ENCODE measurements at places on chromosomes 4 and X.

DNA sequence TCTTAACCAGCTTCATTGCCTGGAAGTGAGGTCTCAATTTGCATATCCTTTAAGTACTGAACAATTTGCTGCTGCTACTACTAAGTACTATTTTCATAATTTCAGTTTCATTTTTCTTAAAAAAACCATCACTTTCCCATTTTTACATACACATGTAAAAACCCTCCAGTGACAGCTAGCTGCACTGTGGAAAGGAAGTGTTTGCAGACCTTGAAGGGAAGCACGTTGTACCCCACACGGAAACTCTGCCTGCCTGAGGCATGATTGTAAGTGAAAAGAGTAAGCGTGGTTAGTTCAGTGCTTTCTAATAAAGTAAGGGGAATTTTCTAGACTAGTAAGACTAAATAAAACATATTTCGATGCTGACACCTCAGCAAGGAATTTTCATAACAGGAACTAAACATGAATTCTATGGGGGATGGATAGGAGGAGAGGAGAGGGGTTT, 103.6 kb downstream of the RAPGEF2 start:
- H3K27ac ChIP-seq: peak overlapping the region; percentile 10
- DNase-seq: no peak
- no peaks in the 10 kb centered on the region for H3K4me1 ChIP-seq
- no peaks in the 10 kb centered on the region for H3K36me3 ChIP-seq
- H3K27me3 ChIP-seq: no peaks in the 10 kb centered on the region
- no peak overlapping the region for H3K4me3 ChIP-seq

DNA sequence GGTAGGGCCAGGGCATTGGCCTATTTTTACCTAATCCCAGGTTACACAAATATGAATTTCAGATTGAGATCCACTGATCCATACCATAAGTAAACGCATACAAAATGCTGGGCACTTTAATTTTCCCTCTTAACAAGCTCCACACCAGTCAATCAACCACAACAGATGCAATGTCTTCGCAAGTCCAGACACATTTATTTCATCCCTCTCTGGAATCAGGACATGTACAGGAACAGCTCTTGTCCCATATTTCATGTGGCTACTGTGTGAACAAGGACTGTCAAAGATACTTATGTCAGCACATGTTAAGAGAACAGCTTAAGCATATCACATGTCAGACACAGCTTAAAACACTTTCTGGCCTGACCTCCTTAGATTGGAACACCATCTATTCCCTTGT, 145.9 kb downstream of the PPP3CA start:
- no peak overlapping the region for H3K4me3 ChIP-seq
- no peaks in the 10 kb centered on the region for H3K4me1 ChIP-seq
- no peaks in the 10 kb centered on the region for H3K36me3 ChIP-seq
- H3K27ac ChIP-seq: no peak overlapping the region
- DNase-seq: no peak
- H3K27me3 ChIP-seq: no peaks in the 10 kb centered on the region

DNA sequence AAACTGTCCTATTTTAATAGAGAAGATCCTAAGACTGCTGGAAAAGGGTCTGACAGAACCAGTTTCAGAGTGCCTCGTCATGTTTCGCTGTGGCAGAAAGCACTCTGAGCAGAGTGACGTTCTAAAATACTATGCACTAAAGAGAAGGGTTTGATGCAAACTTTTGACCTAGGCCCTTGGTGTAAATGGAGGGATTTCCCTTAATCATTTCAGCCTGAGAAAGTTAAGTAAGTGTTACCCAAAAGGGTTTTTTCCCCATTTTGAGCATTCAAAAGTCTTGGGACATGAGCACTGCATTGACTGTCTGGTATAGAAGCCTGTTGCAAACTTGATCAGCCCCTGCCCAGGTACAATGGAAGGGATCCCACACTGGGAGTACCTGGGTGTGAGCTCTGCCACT, 157.5 kb upstream of the ATOH1 start:
- H3K4me1 ChIP-seq: no peaks in the 10 kb centered on the region
- H3K27me3 ChIP-seq: no peaks in the 10 kb centered on the region
- no peak overlapping the region for H3K27ac ChIP-seq
- no peaks in the 10 kb centered on the region for H3K36me3 ChIP-seq
- no peak overlapping the region for H3K4me3 ChIP-seq

GRCh38 chrX:13752646-13753045, 18.1 kb downstream of the OFD1 start:
- no peaks in the 10 kb centered on the region for H3K4me1 ChIP-seq
- H3K4me3 ChIP-seq: no peak overlapping the region
- H3K27ac ChIP-seq: no peak overlapping the region

GRCh38 chr4:113560579-113560978, 201.0 kb downstream of the CAMK2D start:
- no peak overlapping the region for H3K27ac ChIP-seq
- no peak for DNase-seq
- H3K4me3 ChIP-seq: no peak overlapping the region

- no peak for DNase-seq
- no peaks in the 10 kb centered on the region for H3K27me3 ChIP-seq
- peak overlapping the region; percentile 63 for H3K27ac ChIP-seq
Observed at GRCh38 chr4:113958766-113959538, 20.5 kb downstream of the ARSJ start.

DNA sequence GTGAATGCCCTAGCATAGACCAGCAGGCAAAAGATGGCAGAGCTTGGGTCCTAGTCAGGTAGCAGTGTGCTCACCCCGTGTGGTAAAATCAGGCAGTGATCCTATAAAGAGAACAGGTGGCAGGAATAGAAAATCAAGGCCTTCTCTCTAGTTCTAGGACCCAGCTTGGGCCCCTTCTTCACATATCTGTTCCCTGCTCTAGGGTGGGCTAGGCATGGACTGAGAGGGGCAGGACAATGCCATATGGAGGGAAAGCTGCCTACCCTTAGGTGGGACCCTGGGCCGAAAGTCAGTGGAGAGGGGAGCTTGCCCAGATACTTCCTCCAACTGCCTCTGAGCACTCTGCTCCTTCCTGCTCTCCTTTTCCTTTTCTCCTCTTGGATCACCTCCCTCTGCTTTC, 117.4 kb upstream of the NALF2 start:
- H3K27me3 ChIP-seq: no peaks in the 10 kb centered on the region
- H3K4me3 ChIP-seq: no peak overlapping the region
- DNase-seq: no peak
- H3K36me3 ChIP-seq: no peaks in the 10 kb centered on the region

- no peaks in the 10 kb centered on the region for H3K36me3 ChIP-seq
- no peaks in the 10 kb centered on the region for H3K27me3 ChIP-seq
- H3K4me1 ChIP-seq: no peaks in the 10 kb centered on the region
- no peak for DNase-seq
- no peak overlapping the region for H3K4me3 ChIP-seq
Observed at GRCh38 chrX:110286106-110286505, 31.8 kb downstream of the AMMECR1 start.

DNA sequence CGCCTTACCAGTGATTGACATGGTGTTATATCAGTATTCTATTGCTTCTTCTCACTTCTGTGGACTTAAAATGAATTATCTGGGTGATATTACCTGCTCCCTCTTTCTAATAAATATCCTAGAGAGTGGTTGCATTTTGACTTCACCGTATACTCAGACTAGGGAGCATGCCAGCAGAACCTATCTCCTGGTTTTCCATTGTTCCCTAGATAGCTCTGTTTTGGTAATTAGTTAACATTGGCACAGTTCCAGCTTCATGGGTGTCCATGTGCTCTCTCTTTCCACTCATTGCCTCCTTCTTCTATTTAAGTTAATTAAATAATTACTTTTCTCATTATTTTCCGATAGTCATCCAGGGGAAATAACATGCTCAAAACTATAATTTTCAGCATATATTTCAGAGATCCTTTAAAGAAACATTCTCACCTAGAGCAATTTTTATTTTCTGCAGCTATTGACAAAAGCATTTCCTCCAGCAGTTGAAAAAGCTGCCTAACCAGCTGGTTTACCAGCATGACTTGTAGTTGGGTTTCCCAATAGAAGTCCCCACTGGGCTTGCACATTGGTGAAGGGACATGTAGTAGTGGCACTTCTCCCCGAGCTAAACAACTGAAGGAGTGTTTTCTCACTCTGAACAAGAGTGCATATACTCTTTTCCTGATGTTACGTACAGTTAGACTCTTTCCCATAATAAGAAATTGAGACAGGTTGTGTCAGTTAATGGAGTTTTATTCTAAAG, 27.9 kb upstream of the PAPSS1 start:
- DNase-seq: no peak
- no peaks in the 10 kb centered on the region for H3K36me3 ChIP-seq
- no peak overlapping the region for H3K4me3 ChIP-seq
- H3K27me3 ChIP-seq: no peaks in the 10 kb centered on the region
- H3K4me1 ChIP-seq: no peaks in the 10 kb centered on the region

DNA sequence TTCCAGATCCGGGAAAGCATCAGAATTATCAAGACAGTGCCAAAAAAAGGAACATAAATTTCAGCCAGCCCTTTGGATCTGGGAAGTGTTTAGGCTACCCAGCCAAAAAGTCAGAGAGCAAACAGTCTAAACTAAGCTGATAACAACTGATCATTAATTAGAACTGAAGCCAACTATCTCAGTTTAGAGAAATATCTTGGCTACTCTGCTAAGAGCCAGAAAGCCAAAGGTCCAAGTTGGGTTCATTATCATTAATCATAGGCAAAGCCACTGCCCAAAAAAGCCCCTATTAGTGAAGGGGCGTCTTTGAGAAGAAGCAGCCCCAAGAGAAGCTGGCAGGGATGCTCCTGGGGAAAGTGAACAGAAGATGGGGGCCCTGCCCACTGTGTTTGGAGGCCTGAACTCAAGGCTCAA, 37.0 kb upstream of the SHISA3 start:
- no peak for DNase-seq
- no peak overlapping the region for H3K27ac ChIP-seq
- no peaks in the 10 kb centered on the region for H3K36me3 ChIP-seq
